ENCODE measurements at places on chromosomes 6 and 20.

DNA sequence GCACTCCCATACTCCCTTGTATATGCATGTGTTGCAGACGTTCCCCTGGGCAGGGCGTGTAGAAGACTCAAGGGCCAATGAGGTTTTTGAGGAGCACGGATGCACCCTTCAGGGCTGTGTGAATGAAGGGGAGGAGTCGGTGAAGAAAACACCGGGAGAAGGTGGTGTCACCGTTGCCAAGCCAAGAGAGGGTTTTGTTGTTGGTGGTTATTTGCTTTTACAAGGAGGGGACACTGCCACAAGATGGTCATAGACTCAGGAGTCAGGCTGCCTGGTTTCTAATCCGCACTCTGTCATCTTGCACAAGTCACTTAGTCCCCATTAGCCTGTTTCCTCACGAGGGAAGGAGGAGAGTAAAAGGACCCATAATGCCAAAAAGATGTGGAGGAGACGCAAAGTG lies 124.0 kb downstream of the PXDC1 start:
- DNase-seq = no peak

DNA sequence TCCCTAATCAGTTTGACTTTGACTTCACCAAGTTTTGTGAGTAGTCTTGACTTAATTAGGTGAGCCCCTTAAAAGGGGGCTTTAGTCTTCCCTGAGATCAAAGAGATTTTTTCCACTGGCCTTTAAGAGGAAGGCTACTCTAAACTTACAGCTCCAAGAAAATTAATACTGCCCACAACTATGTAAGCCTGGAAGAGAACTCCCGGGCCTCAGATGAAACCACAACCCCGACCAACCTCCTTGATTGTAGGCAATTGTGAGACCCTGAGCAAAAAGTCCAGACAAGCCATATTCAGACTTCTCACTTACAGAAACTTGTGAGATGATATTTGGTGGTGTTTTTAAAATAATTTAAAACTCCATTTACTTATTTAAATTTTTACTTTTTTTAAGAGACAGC lies 18.1 kb downstream of the SNX3 start:
- DNase-seq = no peak

DNA sequence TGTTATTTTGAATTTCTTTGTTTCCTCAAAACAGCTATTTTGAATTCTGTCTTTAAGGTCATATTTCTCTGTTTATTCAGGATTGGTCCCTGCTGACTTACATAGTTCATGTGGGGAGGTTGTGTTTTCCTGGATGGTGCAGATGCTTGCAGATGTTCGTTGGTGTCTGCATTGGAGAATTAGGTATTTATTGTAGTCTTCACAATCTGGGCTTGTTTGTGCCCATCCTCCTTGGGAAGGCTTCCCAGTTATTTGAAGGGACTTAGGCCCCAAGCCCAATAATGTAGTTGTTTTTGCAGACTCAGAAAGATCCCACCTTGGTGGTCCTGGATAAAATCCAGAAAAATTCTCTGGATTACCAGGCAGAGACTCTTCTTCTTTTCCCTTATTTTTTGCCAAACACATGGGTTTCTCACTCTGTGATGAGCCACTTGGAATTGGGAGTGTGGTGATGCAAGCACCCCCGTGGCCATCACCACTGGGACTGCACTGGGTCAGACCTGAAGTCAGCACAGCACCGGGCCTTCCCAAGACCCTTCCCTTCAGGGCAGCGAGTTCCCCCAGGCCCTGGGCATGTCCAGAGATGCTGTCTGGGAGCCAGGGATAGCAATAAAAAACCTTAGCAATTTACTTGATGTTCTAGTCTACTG lies 81.6 kb upstream of the EZR start:
- DNase-seq = no peak

DNA sequence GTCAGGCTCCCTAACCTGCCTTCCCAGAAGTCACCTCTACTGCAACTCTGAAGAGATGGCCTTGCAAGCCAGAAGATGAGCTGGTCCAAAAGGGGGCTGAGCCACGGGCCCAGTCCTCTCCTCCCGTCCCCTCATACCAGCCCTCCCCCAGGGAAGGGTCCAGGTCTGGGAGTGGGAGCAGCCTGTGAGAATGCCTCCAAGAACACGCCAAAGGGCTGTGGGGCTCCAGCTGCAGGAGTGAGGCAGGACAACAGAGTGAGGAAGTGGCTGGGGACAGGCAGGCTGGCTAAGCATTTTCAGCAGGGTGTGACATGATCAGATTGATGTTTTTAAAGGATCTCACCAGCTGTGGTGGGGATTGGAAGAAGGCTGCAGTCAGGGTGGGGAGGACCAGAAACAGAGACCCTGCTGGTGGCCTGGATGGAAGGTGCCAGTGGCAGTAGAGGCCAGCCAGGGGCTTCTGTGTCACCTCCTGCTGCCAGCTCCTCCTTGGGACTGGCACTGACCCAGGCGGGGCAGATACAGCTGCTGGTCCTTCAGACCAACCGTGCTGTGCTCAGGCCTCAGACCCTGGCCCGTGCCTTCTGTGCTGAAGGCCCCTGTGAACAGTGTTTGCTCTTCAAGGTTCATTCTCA lies 257.6 kb downstream of the NRN1 start:
- no peak for DNase-seq

DNA sequence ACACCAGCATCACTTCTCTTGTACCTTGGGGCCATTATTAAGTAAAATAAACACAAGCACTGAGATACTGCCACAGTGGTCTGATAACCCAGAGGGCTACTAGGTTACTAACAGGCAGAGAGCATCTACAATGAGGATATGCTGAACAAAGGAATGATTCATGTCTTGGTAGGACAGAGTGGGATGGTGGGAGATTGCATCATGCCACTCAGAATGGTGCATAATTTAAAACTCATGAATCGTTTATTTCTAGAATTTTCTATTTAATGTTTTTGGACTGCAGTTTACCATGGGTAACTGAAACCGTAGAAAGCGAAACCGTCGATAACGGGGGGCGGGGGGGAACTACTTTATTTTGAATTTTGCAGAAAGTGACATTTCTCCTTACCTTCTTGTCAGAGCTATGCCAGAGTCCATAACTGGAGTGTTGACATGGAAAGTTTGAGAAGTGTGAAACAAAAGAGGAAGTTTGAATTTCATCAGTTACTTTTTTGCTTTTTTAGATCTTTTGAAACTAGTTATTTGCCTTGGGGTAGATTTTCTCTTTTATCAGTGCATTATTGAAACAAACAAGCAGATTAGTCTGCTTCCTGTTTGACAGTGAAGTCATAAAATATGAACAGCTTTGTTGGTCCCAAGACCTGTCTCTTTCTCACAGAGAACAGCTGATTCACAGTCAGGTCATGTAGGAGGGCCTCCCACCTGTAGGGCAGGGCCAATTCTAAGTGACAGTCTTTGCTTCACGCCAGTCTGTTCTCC lies 124.9 kb downstream of the KLHL32 start:
- peak; percentile 30 for DNase-seq

DNA sequence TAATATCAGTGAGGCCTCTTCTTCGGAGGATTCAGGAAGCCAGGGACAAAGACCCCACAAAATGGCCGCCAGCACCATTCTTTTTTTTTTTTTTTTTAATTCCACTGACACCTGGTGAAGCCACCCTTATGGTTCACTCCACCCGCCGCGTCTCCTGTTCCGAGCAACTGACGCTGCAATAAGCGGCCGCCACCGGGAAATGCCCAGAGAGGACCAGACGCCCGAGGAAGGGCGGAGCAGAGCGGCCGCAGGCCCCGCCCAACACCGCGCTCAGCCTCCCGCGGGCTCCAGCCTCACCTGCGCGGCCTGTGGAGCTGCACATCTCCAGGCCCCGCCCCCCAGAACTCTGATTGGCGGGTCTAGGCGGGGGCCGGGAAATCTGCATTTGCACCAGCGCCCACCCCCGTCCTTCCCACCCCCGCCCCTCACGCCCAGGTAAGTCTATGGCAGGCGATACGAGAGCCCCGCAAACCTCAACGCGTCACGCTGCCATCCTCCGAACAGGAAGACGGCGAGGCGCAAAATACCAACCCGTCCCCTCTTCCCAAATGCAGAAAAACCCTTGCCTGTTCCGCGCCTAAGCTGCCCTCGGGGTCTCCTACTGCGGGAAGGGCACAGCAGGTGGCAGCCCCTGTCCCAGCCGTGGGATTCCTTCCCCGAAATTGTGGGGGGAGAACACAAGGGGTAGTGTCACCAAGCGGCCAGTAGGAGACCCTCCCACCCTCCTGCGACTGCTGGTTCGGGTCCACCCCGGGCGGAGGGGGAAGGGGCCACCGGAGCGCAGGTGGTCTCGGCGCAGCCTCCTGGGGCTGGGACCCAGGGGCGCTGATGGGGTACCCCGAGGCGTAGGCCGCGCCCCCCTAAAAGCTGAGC lies 960 bp downstream of the ATP9A start:
- peak; percentile 64 for DNase-seq

All from KBM-7 (cell line).